ENCODE measurements at places on chromosomes 2 and 18. TPM values are rescaled to one million over a fixed set of nuclear protein-coding genes. Genes with fewer than 3 reads are reported as not detected.

Gene ODC1
- 200 TPM for total RNA-seq

Gene G6PC2
- total RNA-seq: not detected

Gene HRH4
- not detected for total RNA-seq

Gene MAP3K19
- not detected for total RNA-seq

Gene PSMA8
- 0.89 TPM for total RNA-seq

Gene SELENOI
- total RNA-seq: 20.2 TPM

Gene ACAA2
- total RNA-seq: 24.9 TPM

Gene SCN7A
- not detected for total RNA-seq

Gene OLA1
- total RNA-seq: 74.4 TPM

Gene DYNAP
- total RNA-seq: not detected

Gene TUBB8B
- not detected for total RNA-seq

Gene TXNDC2
- 0.13 TPM for total RNA-seq

Gene PJVK
- 3.1 TPM for total RNA-seq

Gene KYNU
- 43.8 TPM for total RNA-seq

Gene LPIN1
- total RNA-seq: 74.3 TPM

Gene BAZ2B
- total RNA-seq: 21.9 TPM
